ENCODE measurements at places on chromosomes 16 and 17. TPM values are rescaled to one million over a fixed set of nuclear protein-coding genes. Genes with fewer than 3 reads are reported as not detected.

Gene TP53TG3D
- 0.63 TPM for total RNA-seq

Gene SPAG9
- 77.9 TPM for total RNA-seq

Gene CEP295NL
- 5.2 TPM for total RNA-seq

Gene CDR2L
- total RNA-seq = 83.8 TPM

Gene KRTAP4-5
- not detected for total RNA-seq

DNA sequence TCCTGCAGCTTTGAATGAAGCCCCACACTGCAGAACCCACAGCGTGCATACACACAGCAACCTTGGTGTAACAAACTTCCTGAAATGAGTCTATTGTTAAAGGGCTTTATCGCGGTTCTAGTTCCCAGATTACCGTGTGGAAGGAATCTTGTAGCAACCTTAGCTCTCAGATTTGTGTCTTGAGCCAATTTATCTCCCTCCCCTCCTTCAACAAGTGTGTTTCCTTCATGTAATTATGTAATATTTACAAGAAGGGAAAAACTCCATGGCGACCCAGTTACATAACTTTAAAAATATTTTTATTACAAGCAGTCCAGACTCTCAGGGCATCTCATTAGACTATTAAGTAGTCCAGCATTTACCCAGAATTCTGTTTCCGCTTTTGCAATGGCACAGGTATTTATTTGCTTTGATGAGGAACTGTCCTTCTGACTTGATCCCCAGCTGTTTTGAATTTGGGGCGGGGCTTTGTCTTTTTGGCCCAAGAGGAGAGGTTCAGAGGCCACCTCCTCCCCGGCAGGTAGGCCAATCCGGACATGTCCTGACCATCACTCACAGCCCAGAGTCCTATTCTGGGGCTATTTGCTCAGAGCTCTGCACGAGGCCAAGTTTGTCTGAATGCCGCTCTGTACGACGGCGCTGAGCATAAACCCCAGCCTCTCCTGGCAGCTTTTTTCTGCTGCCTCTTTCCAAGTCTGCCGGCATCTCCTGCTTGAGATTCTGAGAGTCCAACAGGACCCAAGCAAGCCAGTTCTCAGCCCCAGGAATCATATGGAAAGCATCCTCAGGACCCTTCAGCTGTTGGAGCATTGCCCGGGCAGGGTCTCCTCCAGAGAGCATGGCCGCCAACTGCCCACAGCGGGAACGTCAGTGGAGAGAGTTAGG is 35.6 kb downstream of the CLEC16A start:
- DNase-seq = no peak

- no peak for DNase-seq
These were observed 84.5 kb downstream of the ABR start for GRCh38 chr17:1095090-1095852.

DNA sequence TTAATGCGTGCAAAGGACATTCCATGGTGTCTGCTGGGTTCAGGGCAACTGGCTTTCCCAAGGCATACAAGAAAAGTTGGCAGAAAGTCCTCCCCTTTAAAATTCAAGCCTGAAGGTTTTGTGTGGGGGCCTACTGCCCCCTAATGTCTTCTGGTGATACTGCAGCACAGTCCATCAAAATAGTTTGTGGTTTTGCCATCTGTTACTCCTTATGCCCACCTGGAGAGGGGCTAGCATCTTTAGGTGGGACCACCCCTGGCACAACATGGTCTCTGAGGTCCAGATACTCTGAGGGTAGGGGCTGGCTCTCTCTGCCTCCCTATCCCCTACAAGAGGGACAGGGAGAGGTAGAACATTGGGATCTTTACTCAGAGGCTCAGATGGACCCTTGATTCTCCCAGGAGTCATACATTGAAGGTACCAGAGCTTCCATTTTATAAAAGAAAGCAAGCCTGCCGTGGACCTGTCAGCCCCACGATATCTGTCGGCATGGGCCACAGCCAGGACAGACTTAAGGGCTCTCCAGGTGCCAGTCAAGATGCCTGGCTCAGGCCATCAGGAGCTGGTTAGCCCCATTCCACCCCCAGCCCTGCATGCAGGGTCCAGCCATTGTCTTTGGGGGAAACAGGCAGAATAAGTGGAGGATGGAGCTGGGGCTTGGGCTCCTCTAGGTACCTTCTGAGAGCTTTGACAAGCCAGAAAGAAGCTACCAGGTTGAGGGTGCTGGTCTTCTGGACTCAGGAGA is 6.3 kb downstream of the ESRP2 start:
- peak; percentile 43 for DNase-seq

DNA sequence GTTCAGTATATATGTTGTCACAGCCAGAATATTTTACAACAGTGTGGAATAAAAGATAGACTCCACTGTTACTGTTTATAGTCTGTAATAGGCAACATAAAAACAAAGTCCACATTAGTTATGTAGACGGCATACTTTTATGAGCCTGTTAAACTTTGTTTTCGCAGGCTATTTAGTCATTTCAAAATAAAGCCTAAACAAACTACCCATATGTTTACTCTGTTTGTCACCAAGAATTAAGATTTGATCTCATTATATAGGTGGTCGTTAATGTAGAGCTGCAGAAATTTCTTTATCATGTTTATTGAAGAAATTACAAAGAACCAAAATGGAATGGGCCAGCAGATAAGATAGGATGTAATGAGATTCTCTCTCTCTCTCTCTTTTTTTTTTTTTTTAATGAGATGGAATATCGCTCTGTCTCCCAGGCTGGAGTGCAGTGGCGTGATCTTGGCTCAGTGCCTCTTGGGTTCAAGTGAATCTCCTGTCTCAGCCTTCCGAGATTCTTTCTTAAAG is 943.8 kb upstream of the SOX9 start:
- no peak for DNase-seq

- DNase-seq = no peak
These were observed 674.7 kb upstream of the SALL1 start for GRCh38 chr16:51825779-51826178.

DNA sequence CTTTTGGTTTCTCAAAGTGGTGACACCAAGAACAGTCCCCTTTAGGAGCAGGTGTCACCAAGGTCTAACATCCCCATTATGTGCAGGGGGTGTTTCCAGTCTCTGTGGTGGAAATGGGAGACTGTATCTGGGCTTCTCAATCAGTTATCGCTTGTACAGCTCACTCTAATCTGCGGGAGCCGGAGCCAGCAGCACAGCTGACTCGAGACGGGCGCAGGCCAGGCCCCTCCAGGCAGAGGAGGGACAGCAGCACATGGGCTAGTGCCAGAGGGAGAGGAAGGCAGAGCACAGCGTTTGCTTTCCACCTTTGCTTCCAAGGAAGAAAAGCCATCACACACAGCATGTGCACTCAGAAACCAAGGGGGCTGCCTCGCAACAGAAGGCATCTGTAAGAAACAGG is 91.2 kb upstream of the CREBBP start:
- DNase-seq = no peak

GRCh38 chr17:76414334-76415295 is 30.2 kb downstream of the SPHK1 start:
- DNase-seq = peak; percentile 27

DNA sequence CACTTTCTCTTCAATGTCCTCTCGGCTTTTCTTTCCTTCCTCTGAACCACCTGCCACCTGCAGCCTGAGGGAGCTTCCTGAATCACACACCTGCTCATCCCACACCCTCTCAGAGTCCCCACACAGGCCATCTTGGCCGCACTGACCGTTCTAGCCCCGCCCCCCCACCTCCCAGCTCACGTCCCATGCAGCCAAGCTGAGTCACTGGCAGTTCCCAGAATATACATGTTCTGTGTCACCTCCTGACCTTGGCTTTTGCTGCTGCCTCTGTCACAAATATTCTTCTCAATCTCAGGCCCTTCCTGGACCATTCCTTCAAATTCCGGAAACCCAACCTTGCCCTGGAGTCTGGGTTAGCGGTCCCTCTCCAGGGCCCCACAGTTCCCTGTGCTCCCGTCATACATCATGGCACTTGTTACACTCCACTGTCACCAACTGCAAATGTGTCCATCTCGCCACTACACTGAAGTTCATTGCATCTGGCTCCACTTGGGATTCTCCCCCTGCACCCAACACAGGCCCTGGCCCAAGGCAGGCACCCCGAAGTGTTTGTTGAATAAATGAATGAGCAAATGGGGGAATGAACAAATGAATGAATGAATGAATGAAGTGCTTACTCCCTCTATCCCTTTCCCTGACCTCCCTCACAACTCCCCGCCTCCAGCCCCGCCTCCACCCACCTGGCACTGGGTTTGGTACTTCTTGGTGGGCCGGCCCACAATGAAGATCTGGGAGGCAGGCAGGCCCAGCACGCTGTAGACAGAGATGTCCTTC is 12.8 kb downstream of the PIMREG start:
- DNase-seq = peak; percentile 51

DNA sequence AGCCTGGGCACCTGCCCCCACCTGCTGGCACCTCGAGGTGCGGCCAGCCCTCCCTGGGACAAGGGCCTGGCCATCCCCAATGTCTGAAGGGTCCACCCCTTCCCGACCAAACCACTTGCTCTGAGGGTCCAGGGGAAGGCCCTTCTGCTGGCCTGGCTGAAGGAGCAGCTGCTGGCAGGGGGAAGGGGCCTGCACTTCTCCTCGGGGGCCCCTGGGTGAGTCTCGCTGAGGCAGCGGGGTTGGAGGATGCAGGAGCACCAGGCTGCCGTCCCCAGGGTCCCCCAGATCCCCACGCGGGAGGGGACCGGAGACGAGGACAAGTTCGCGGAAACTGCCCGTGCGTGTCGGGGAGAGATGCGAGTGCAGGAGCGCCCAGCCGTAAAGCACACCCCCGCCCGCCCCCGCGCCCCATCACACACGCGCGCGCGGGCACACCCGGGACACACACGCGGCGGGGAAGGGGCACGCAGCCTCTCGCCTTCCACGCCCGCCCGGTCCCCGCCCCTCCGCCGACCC is 725 bp upstream of the CACNA1H start:
- DNase-seq = no peak

DNA sequence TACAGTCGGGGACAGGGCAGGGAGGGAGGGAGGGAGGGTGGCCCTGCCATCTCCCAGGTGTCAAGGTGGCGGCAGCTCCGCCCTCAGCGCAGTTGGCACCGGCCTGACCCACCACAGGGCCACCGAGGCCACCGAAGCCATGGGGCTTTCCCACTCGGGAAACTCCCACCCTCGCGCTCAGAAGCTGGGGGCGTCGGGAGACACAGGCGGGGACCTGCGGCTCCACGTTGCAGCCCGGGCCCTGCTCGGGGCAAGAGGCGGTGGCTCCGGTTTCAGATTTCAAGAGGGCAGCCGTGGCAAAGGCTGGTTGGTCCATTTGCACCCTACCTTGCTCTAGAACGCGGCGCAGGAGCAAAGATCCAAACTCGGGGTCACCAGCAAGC is 544 bp downstream of the CYB561 start:
- DNase-seq = no peak

GRCh38 chr17:7177191-7177953 is 1.8 kb downstream of the ASGR1 start:
- peak; percentile 63 for DNase-seq

GRCh38 chr17:19461681-19462080 is 50.6 kb downstream of the RNF112 start:
- no peak for DNase-seq

GRCh38 chr16:88705801-88706228 is 393 bp downstream of the RNF166 start:
- DNase-seq = no peak

- DNase-seq = no peak
These were observed 3.9 kb downstream of the GAN start for GRCh38 chr16:81318711-81319110.

DNA sequence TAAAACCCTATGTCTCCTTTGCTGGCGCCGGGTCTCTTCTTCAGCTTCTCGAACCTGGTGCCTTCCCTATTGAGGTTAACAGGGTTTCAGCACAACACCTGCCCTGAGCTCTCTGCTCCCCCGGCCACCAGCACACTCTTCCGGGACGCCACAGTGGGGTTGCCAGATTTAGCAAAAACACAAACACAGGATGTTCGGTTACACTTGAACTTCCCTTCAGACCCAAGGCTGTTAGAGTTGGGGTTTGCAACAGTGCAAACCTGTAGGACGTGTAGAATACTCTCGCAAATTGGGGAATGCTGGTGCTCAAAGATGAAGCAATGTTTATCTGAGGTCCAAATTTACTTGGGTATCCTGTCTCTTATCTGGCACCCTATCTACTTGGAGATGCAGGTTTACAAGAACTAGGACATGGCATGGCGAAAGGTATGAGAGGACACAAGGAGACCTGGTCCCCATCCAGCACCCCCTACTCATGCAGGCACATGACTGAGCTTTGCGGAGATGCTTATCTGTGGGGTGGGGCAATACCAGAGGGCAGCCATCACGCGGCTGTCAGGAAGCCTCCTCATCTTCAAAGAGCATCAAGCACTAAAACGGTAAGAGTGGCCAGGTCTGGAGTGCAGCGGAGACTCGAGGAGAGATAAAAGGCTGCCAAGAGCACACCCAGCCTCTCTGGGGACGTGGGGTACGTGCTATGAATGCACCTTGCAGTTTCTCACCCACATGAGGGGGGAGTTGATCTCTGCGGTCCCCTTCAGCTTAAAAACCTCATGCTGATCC is 52.8 kb downstream of the SDK2 start:
- no peak for DNase-seq

GRCh38 chr16:28572696-28573510 is 19.2 kb downstream of the SGF29 start:
- no peak for DNase-seq

All from mucosa of gallbladder (tissue), 1 donor.